ENCODE measurements at places on chromosomes 16 and 17.

DNA sequence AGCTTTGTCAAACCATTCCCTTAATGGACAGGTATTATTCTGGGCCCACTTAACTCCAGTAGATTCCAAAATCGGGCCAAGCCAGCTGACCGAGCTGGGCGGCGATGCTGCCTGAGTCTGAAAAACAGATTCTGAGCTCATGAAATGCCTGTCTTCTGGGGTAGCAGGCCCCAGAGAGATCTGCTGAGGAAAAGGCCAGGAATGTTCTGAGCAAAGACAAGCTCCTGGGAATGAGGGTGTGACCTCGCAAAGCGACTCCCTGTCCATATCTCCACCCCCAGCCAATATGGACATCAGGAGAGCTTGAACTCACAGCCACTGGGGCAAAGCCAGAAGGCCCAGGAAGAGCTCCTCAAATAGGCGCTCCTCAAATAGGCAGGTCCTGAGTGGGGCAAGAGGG, 23.7 kb downstream of the ZNF423 start:
- no peak for DNase-seq

DNA sequence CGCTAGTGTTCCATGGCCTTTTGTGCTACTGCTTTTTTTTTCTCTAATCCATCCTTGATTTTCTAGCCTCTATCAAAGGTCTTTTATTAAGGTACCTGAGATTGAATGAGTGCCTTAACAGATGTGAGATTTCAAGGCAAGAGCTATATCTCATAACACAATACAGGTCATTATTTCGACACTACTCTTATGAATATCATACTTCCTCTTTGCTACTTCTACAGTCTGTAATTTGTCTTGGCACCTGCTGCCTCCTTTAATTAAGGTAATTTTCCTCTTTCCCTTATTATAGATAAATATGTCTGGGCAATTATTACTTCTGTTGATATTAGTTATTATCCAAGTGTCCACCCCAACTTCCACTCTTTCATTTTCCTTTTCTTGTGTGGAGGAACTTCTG, 5.3 kb downstream of the KRT28 start:
- no peak for DNase-seq

DNA sequence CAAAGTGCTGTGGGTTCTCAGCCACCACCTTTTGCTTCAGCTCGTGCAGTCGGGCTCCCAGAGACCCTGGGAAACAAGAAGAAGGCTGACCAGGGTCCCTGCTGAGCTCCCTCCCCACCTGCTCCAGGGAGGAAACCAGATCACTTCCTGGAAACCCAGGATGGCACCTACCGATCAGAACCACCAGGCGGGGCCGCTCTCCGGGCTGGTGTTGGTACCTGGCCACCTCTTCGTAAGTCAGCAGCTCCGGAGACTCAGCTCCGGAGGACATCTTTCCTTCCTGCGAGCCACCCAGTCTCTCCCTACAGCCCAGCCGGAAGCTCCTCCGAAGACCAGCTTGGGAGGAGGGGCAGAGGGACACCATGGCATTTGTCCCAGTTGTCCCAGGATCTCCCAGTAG, 18.9 kb downstream of the MPP3 start:
- DNase-seq: no peak

GRCh38 chr17:64384253-64385186, 6.1 kb downstream of the PECAM1 start:
- no peak for DNase-seq

DNA sequence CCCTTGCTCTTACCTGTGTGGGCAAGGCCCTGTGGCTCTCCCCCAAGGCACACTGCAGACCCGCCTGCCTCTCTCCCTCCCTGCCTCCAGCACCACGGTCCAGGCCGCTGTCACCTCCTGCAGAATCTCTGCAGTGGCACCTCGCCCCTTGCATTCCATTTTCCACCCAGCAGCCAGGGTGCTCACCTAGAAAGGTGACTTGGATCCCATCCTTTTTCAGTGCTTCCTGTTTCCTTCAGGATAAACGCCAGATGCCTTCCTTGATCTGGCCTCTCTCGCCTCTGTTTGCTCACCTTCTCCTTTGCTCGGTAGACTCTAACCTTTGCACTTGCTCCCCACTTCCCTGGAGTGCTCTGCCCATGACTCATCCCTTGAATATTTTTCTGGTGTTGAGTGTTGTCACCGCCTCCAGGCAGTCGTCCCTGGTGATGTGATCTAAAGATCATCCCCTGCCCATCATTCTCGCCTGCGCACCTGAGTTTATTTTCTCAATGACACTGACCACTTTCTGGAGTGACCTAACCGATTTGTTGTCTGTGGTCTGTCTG, 79.2 kb upstream of the LGALS9 start:
- DNase-seq: no peak

DNA sequence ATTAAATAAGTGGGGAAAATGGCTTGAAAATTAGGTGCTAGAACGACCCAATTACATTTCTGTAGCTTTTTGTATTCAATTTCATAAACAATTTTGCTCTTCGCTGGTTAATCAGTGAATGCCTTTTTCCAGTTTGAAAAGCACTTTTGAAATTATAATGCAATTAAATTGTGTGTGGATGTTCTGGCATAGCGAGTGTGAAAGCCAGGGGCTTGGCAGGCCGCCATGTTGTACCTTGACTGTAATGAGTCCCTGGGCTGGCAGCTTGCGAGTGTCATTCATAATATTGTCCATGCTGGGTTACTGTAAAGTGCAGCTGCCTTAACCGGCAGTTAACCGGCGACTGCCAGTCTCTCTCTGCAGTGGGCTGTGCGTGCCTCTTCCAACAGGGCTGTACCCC, 177.8 kb downstream of the CCDC182 start:
- DNase-seq: no peak

GRCh38 chr16:70568601-70569237, 45.1 kb downstream of the SF3B3 start:
- DNase-seq: no peak

- no peak for DNase-seq
Observed at GRCh38 chr17:76314392-76315227, 6.5 kb upstream of the QRICH2 start.

- no peak for DNase-seq
Observed at GRCh38 chr16:11586378-11586855, 302 bp downstream of the LITAF start.

GRCh38 chr17:75919611-75920010, 14.9 kb upstream of the MRPL38 start:
- DNase-seq: no peak

GRCh38 chr16:67151431-67152097, 766 bp upstream of the B3GNT9 start:
- DNase-seq: no peak

- DNase-seq: no peak
Observed at GRCh38 chr17:15257796-15258512, 7.2 kb downstream of the PMP22 start.

- no peak for DNase-seq
Observed at GRCh38 chr17:65154770-65155589, 17.8 kb downstream of the RGS9 start.

GRCh38 chr16:87829988-87830672, 39.2 kb downstream of the SLC7A5 start:
- DNase-seq: no peak

GRCh38 chr16:57500578-57501111, 14.4 kb upstream of the DOK4 start:
- DNase-seq: no peak

GRCh38 chr17:67020293-67020766, 24.0 kb upstream of the CACNG1 start:
- DNase-seq: no peak

GRCh38 chr16:11506741-11507305, 79.9 kb downstream of the LITAF start:
- DNase-seq: no peak

- DNase-seq: no peak
Observed at GRCh38 chr16:70478169-70478568, 23.8 kb downstream of the FCSK start.

DNA sequence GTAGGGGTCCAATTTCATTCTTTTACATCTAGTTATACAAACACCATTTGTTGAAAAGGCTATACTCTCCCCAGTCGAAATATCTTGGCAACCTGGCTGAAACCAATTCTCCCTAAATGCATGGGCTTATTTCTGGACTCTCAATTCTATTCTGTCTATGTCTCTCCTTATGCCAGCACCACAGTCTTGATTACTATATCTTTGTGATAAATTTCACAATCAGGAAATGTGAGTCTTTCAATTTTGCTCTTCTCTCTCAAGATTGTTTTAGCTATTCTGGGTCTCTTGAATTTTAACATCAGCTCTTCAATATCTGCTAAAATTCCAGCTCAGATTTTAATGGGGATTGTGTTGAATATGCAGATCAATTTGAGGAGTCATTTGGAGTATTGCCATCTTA, 5.9 kb upstream of the TRIM25 start:
- no peak for DNase-seq

DNA sequence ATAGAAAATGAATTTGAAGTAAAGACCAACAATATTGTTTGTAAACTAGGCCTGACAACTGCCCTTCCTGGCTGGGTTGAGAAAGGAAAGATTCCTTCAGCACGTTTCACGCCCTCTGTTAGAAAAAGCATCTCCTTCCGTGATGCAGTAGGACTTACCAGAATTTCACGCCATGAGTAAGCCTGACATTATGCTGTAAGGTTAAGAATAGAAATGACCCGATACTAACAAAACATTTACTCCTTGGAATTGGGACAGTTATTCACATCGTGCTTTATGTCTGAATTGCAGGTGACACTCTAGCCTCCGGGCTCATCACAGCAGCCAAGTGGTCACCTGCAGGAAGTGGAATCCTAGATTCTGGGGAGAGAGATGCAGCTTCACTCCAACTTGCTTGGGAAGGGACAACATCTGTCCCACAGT, 17.5 kb downstream of the MARCHF10 start:
- no peak for DNase-seq

- DNase-seq: no peak
Observed at GRCh38 chr17:50392621-50393020, 4.7 kb downstream of the LRRC59 start.

DNA sequence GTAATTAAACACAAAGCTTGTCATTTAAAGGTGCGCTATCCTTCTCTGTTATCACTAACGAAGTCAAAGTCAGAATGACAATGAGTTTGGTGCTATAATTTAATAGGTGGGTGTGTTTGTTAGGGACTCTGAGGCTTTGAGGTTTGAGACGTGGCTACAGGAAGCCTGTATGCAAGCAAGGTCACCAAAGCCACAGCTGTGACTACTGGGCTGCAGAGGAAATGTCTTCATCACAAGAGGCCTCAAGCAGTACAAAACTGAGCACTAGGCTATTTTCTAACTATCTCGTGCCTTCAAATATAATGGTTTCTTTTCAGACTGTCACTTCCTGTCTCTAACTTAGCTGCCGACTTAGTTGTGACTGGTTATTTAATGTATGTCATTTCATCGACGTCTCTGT, 141.2 kb downstream of the AATF start:
- DNase-seq: peak; percentile 24

DNA sequence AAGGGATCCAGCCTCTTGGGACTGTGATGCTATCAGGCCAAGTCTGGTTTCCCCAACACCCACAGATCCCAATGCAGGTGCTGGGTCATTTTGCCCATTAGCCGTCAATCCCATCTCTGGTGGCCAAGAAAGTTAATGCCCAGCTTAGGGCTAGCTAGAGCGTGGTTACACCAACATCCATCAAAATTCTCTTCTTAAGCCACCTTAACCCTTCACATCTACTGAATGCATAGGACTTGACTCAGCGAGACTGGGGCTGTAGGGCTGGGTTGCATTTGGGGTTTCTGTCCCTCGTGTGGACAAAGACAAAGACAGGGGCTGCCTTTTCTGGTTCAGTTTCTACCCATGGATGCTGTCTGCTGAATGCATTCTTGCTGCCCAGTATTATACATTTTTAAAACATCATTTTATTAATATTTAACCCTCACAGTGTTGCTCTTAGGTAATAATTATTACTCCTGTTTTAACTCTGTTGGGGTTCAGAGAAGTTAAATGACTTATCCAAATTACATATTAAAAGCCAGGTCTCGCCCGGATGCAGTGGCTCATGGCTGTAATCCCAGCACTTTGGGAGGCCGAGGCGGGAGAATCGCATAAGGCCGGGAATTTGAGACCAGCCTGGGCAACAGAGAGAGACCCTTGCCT, 141.1 kb upstream of the NOL11 start:
- DNase-seq: no peak

DNA sequence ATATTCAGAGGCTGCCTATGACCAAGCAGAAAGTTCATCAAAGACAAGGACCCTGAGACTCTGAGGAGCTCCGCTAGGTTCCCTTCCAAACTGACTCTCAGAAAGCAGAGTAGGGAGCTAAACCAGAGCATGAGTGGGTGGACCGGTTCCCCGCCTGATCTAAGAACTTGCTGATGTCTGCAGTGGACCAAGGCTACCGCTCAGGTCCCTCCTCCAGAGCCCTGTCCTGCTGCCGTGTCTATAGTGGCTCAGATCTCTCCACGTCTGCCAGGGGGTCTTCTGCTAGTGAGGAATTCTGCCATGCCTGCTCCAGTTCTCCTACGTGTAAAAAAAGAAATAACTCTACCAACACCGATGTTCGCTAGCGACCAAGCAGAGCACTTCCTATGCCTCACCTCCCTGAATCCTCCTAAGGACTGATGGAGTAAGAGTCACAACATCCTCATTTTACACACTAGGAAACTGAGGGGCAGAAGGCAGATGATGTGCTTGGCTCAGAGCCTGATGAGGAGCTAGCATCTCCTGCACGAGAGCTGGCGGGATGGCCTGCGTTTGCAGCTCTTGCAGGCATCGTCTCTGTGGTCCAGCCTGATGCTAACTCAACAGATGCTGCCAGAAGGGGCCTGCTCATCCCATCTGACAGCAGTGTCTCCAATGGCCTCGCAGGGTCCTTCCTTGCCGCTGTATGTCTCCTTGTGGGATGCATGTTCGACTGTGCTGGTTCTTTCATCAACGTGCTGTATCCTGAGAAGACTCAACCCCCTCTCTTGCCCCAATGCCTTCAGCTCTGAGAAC, 265.5 kb downstream of the C16orf95 start:
- no peak for DNase-seq

DNA sequence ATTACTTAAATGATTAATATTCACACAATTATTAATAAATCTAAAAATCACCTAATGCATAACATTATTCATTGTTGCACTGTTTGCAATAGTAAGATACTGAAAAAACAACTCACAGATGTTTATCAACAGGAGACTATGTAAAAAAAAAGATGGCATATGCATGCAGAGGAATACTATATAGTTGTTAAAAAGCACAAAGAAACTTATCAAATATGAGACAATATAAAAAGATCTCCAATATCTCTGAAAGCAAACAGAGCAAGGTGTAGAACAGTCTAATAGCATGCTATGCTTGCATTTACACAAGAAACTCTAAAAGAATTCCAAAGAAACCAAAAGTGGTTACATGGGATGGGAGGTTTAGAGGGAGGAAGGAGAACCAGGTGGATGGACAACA, 3.7 kb downstream of the RNF157 start:
- DNase-seq: no peak

All from effector memory CD4-positive, alpha-beta T cell (primary cell).